ENCODE measurements at places on chromosomes 12 and 14. TPM values are rescaled to one million over a fixed set of nuclear protein-coding genes. Genes with fewer than 3 reads are reported as not detected.

SERPINA1 gene
- polyA plus RNA-seq = 37.6 TPM

SLC17A8 gene
- not detected for polyA plus RNA-seq

DNA sequence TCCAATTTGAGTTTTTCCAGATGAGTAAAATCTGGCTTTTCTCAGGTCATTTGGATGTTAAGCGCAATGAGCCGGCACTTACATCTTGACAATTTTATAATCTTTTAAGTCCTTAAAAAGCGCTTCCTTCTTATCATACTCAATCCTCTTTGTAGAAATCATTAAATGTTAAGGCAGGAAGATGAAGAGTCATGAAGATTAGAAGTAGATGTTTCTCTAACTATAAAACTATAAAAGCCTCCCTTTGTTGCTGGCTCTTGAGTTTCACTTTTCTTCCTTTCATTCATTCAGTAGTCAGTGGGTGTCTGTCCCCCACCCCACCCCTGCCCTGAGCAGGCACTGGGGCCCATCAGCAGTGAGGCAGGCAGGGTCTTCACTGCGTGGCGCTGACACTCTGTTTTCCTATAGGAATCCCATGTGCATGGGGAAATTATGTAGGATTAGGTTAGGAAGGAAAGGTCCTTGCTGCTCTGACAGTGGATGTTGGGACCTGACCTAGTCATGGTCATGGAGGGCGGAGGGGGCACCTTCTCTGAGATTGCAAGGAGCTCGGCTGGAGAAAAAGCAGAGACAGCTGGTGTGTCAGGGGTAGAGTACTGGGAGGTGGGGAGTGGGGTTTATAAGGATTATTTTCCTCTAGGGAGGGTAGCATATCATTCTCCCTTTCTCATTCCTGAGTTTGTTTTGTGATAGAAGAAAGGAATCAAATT lies 65.8 kb downstream of the CCDC92 start:
- DNase-seq = no peak

DNA sequence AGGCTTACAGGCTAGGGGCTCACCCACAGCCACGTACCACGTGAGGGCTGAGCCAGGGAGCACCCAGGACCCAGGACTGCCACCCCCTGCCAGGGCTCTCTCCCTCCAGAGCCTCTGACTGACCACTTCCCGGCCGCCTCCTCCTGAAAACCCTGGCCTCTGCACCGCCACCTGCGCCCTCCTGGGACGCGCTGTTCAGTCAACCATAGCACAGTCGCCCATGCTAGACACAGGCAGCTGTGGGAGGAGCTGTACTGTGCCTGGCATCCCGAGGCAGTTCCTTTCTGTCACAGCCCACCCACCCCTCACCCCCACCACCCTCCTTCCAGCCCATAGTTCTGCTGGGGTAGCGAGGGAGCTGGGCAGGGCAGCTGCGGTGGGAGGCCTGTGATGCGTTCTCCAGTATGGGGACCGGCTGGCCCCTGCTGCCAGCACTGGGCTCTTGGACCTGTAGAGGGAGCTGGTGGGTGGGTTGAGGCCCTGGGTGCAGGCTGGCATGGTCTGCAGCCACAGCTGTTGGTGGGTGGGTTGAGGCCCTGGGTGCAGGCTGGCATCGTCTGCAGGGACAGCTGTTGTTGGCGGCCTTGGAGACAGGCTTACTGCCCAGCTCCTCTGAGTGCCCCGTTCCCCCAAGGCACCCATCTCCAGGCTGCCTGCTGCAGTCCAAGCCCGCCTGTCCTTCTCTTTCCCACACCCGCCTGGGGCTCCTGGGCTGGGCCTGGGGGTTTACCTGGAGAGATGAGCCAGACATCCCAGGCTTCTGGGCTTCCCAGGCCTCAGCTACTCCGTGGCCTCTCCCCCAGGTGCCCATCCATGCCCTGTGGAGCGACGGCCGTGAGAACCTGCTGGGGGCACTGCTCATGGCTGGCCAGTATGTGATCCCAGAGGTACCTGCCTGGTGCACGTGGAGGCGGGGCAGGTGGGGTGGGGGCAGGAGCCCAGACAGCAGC lies 11.5 kb downstream of the ASPG start:
- no peak for DNase-seq
